ENCODE measurements at places on chromosomes 13 and 19. TPM values are rescaled to one million over a fixed set of nuclear protein-coding genes. Genes with fewer than 3 reads are reported as not detected.

The CYP4F8 gene
- total RNA-seq: not detected

The CNOT3 gene
- total RNA-seq: 15.4 TPM

The BEST2 gene
- not detected for total RNA-seq

The GFY gene
- total RNA-seq: 0.11 TPM

The ZNF700 gene
- 11.5 TPM for total RNA-seq

The PRR12 gene
- total RNA-seq: 2.4 TPM

The PTGER1 gene
- 5.2 TPM for total RNA-seq

The DAND5 gene
- not detected for total RNA-seq

The TNFSF13B gene
- 5.5 TPM for total RNA-seq

The ZNF708 gene
- 4.6 TPM for total RNA-seq

The PSPN gene
- total RNA-seq: 0.87 TPM

The ZNF723 gene
- not detected for total RNA-seq

The TINCR gene
- 0.22 TPM for total RNA-seq

The C2CD4C gene
- total RNA-seq: 0.33 TPM

The ZNF414 gene
- total RNA-seq: 5.2 TPM

The GAS6 gene
- total RNA-seq: 272 TPM

The PRSS57 gene
- not detected for total RNA-seq

The FRY gene
- 50.4 TPM for total RNA-seq

The RAVER1 gene
- 16.1 TPM for total RNA-seq

The TGFB1 gene
- 8.7 TPM for total RNA-seq
